GM10248 (cell line): ENCODE measurements at places on chromosomes 4 and X.
A peak's percentile ranks its signal among the peaks of the same experiment; 100 is the strongest.

DNA sequence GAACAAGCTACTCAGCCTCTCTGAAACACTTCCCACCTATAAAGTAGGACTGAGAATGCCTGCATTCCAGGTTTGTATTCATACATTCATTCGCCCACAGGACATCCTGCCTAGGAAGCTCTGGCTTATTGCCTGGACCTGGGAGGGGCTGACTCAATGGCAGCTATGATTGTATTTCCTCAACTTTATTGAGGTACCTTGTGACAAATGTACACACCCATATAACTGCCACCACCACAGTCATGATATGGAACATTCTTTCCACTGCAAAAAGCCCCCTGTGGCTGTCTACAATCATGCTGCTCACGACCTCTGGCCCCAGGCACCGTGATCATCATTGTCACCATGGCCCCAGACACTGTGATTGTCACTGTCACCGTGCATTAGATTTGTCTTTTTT lies 68.3 kb downstream of the ABLIM2 start:
- DNase-seq, result no peak

DNA sequence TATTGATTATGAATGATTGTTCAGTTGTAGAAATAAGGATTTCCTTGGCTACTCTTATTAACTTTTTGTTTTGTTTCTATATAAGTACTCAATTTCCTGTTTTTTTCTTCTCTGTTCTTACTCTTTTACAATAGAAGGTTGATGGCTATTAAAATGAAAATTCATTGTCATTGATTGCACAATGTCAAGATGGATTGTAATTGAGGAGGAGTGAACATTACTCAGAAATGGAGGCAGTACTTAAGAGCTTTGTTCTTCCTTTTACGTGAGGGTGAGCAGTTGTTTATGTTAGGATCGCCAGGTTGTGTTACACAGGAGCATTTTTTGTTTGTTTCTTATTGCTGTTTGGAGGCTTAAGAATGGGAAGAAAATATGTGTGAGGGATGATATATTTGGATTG lies 2062.4 kb downstream of the ARAP2 start:
- no peak for DNase-seq

DNA sequence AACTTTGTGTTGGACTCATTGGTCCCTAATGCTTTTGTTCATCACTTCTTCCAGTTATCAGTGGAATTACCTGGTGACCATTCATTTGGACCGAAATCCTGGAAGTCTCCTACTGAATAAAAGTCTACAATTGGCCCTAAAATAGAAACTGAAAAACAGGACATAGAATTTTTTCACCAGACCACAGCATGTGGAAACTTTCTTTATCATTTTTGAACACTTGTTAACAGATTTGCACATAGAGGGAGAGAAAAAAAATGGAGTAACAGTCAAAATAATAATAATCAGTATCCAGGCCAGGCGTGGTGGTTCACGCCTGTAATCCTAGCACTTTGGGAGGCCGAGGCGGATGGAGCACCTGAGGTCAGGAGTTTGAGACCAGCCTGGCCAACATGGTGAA lies 7.1 kb downstream of the EPGN start:
- no peak for DNase-seq

DNA sequence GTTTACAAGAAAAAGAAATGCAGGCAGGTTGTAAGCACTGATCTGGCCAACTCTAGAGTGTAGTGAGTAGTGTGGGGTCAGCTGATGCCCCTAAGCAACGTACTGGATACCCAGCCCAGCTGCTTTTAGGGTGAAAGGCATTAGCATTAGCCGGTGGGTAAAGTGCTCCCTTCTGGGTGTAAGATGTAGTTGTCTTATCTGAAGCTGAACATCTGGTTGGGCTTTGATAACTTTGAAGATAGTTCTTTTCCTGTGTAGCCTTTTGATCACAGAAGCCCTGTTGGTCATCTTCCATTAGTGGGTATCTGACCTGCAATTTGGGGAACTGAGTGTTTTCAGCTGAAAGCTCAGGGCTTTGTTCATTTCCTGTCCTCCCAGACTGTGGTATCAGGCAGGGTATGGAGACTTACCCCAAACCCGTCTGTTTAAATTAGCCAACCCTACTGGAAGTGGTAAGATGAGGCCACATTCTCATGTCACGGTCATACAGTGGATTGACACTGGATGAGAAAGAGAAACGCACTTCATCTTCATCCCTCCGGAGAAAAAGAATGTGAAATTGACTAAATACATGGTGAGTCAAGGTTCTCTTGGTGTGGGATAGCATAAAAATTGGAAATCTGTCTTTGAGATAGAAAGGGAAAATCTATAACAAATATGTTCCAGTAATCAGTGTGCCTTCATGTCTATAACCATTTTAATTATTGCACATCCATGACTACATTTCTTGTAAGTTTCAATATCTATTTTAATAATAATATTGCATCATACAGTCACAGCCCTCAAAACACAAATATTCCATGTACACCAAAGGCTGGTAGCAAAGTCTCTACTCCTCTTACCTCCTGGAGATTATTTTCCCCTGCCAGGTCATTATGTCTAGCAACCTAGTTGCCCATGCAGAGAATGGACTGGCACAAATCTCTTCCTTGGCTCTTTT lies 8.7 kb downstream of the RHOH start:
- peak; percentile 51 for DNase-seq

DNA sequence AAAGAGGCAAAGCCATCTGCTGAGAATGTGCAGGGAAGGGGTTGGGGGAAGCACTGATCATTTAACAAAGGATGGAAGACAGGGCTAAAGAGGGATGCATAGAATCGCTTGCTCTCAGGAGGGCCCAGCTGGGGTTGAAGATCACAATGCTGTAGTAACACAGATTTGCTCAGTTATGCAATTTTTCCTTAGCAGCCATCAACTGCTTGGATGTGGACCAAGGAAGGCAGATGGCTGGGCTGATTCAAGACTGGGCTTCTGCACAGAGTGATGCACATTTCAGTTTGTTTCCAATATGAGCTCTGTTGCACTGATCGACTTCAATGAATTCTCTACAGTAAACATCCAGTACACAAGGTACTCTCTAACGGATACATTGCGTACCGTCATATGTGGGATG lies 127.8 kb upstream of the TBL1X start:
- no peak for DNase-seq

- DNase-seq, result peak; percentile 11
These were observed 41.3 kb upstream of the GPC3 start for GRCh38 chrX:134026565-134027311.

DNA sequence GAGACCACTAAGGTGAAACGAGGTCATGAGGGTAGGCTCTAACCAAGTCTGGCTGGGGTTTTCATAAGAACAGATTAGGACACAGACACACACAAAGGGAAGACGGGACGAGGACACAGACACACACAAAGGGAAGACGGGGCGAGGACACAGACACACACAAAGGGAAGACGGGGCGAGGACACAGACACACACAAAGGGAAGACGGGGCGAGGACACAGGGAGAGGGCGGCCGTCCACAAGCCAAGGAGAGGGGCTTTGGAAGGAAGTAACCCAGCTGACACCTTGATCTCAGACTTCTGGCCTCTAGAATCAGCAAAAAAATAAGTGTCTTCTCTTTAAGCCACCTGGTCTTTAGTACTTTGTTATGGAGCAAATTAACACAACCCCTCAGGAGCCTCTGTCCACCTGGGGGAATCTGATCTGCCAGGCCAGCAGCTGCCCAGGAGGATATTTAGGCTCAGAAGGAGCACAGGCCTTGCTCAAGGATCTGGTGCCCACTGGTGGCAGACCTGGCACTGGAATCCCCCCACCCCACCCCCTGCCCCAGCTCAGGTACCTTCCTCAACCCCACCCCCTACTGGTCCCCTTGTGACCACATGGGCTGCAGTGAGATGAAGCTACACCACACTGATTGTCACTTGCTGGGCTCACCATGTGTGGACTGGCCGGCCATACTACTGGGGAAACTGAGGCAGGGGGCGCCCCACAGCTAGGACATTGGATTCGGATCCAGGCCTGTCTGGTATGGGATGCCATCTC lies 2.8 kb downstream of the ABLIM2 start:
- no peak for DNase-seq

DNA sequence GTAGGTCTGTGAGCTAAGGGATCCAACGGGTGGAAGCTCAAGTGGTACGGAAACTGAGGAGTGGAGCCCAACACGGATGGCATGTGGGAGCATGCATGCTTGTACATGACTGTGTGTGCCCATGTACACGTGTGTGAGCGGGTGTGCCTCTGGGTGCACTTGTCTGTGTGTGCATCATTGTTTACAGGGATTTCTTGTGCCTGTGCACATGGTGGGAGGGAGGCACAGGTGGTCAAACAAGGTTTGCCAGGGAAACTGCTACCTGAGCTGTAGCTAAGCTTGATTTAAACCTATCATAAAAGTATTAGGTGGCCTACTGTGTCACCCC lies 122.5 kb upstream of the MAMLD1 start:
- no peak for DNase-seq

GRCh38 chrX:36950495-36951253 lies 57.5 kb upstream of the FAM47C start:
- DNase-seq, result no peak

GRCh38 chr4:4267981-4268380 lies 20.0 kb upstream of the TMEM128 start:
- DNase-seq, result no peak

DNA sequence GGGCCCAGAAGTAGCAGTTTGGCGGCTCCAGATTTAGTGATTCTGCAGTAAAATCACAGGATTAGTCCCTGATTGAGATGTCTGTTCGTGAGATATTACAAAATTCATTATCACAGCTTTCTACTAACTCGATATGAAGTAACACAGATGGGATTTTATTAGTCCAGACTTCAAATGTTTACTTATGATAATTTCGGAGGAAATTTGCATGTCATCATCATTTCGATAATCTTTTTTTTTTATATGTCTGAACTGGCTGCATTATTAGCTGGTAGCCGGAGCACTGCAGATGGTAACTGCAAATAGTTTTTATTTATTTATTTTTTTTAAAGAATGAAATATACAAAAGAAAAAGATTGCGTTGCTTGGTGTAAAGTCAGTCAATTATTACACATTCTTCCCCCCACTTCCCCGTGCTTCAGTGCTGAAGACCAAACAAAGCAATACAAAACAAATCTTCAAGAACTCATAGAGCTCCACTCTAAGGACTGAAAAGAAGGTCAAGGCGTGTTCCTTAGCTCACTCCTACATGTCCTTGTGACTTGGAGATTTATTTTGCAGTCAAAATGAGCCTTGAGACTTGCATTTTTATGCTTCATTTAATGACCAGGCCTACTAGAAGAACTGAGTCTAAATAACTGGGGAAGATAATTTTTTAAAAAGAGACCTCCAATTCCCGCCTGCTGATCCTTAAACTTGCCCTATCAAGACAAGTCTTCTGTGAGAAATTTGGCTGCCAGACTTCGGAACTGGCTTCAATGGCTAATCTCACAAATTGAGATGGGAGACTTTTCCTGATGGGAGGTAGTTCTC lies 11.7 kb upstream of the PITX2 start:
- no peak for DNase-seq

- DNase-seq, result no peak
These were observed 117.9 kb upstream of the TBC1D9 start for GRCh38 chr4:140874056-140874455.

DNA sequence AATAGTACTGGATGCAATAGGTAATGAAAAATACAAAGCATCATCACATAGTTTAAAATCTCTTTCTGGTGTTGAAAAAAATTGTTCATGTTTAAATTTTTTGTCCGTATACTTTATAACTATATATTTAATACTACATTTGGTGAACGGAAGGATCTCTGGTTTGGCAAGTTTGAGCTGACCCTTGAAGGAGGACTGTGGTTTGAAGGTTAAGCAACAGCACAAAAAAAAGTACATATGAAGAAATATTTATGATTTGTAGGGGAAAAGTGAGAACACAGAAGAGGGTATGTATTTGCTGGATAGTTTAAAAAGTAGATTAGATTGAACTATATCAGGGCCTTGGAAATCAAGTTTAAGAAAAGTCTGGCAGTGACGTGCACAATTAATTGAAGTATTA lies 13.3 kb downstream of the SRP72 start:
- DNase-seq, result no peak

DNA sequence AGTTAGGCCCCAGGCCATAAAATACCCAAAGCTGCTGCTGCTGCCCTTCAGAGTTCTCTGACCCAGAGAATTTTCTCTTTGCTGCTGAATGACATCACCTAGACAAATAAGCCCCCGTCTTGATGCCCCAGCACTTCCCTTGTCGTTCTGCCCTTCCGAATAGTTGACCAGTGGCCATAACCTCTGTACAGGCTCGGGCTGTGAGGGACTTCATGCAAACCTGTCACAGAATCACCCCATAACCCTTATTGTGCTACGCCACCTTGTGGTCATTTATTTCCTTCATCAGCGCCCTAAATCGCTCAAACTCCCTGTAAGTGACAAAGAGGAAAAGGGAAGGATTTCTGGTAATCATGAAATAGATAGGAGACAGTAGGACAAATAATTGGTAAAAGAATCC lies 18.8 kb downstream of the SPACA5 start:
- DNase-seq, result peak; percentile 34

- no peak for DNase-seq
These were observed 76.1 kb downstream of the FBXO8 start for GRCh38 chr4:174207367-174207766.

- DNase-seq, result no peak
These were observed 43.7 kb downstream of the PSAPL1 start for GRCh38 chr4:7390906-7391636.

DNA sequence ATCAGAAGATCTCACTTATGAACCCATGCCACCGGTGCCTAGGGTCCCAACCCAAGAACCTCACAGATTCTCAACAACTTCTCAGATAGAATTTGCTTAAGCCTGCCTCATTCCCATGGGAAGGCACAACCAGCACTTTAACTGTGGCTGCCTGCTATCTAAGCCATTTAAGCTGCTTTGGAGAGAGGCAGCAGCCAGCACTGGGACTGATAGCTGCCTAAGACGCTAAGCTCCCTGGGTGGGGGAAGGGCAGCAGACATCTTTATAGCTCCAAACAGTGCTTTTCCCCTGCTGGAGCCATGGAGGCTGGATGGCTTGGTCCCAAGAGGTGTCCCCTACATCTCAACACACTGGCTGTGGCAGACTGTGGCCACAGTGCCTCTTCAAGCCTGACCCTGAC lies 1268.6 kb downstream of the FAM133A start:
- no peak for DNase-seq

DNA sequence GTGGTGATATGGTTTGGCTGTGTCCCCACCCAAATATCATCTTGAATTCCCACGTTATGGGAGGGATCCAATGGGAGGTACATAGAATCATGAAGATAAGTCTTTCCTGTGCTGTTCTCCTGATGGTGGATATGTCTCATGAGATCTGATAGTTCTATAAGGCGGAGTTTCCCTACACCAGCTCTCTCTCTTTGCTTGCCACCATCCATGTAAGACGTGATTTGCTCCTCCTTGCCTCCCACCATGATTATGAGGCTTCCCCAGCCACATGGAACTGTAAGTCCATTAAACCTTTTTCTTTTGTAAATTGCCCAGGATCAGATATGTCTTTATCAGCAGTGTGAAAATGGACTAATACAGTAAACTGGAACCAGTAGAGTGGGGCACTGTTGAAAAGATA lies 39.5 kb downstream of the HSD17B13 start:
- DNase-seq, result no peak

- no peak for DNase-seq
These were observed 160.7 kb downstream of the MOSPD2 start for GRCh38 chrX:15033917-15034316.
